GM20000 (cell line): ENCODE measurements at places on chromosomes 12 and 14.

GRCh38 chr14:105100910-105101309 lies 35.7 kb upstream of the GPR132 start:
- no peak for DNase-seq

GRCh38 chr14:88516861-88517357 lies 37.9 kb downstream of the PTPN21 start:
- DNase-seq, result no peak

- DNase-seq, result no peak
Observed at GRCh38 chr12:3896801-3897351, 23.7 kb upstream of the PARP11 start.

DNA sequence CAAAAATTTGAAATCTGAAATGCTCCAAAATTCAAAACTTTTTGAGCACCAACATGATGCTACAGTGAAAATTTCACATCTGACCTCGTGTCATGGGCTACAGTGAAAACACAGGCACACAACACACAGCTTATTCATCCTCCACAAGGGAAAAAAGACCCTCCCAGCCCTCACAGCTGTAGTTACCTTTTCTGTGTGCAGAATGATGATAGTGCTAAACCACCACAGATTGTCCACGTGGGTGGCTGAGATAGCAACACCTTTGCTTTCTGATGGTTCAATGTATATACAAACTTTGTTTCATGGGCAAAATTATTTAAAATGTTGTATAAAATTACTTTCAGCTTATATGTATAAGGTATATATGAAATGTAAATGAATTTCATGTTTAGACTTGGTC lies 46.8 kb downstream of the FRS2 start:
- no peak for DNase-seq

GRCh38 chr12:132284071-132284826 lies 45.1 kb downstream of the GALNT9 start:
- no peak for DNase-seq

GRCh38 chr12:480831-481816 lies 21.4 kb downstream of the B4GALNT3 start:
- no peak for DNase-seq

GRCh38 chr12:6468283-6468575 lies 2.2 kb downstream of the VAMP1 start:
- no peak for DNase-seq

DNA sequence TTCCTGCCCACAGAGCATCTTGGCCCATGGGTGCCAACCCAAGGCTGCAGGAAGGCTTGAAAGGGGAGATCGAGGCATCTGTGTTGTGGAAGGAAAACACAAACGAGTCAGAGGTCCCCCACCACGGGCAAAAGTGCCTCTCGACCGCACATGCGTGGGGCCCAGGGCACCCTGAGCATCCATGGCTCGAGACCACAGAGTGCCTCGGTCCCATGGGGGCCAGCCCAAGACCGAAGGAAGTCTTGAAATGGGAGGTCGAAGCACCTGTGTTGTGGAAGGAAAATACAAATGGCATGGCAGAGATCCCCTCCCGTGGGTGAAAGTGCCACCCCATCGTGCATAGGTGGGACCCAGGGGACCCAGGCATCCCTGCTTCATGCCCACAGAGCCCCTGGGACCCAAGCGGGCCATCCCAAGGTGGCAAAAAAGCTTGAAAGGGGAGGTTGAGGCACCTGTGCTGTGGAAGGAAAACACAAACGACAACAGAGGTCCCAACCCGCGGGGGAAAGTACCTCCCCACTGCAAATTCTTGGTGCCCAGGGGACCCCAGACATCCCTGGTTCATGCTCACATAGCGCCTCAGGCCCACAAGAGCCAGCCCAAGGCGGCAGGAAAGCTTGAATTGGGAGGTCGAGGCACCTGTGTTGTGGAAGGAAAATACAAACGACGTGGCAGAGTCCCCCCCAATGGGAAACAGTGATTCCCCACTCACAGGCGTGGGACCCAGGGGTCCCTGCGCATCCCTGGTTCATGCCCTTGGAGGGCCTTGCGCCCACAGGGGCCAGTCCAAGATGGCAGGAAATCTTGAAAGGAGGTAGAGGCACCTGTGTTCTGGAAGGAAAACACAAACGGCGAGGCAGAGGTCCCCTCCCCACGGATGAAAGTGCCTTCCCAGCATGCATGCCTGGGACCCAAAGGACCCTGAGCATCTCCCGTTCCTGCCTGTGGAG lies 373.0 kb downstream of the ALG10 start:
- DNase-seq, result no peak

GRCh38 chr12:83153177-83153576 lies 466.5 kb downstream of the TMTC2 start:
- DNase-seq, result peak; percentile 18

- no peak for DNase-seq
Observed at GRCh38 chr12:128852026-128852698, 1.1 kb upstream of the GLT1D1 start.

- no peak for DNase-seq
Observed at GRCh38 chr12:125053821-125054220, 11.4 kb upstream of the AACS start.

DNA sequence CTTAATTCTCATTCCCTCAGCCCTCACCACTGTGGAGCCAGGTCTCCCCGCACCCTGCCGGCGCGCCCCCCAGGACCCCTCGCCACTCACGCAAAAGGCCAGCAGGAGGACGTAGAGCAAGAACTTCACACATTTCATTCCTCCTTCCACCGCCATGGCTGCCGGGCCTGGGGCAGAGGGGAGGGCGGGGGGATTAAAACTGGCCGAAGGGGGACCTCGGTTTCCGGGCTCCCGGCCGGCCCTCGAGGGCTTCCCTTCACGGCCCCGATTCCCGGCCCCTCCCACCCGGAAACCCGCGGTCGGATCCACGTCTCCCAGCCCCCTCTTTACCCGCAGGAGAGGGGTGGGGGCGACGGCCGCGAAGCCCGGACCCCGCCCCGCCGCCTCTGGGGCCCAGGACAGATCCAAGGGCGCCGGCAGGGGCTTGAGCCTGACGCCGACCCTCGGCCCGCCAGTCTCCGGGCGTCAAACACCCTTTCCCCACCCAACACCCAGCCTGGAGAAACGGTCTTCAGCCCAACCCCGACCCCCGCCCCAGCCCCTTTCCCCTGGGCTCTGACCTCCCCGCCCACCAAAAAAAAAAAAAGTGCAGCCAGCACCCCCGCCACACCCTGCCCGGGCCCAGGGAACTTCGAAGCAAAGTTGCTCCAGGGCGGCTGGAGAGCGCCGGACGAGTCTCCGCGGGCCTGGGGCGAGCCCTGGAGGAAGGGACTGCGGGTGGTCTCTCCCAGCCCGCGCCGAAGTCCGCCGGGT lies 447 bp downstream of the CD63 start:
- DNase-seq, result no peak

- no peak for DNase-seq
Observed at GRCh38 chr14:33239465-33239864, 300.8 kb downstream of the NPAS3 start.

- DNase-seq, result no peak
Observed at GRCh38 chr14:58282925-58283593, 15.3 kb upstream of the ARID4A start.

DNA sequence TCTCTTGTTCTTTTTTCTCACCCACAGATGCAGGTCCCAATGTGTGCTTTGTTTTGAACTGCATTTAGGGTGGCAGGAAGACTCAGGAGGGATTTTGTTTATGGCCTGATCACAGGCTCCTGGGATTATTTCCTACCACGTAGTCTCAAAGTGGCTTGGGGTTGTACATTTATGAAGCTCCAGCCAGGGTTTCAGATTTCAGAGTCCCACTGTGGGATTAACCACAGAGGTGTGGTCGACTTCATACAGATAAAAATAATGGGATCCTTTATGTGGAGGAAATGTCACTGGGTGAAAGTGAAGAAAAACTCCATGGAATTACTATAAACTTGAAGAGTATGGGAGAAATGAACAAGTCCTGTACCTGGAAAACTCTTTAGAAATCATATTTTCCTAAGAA lies 14.2 kb upstream of the PPP1R1A start:
- no peak for DNase-seq

DNA sequence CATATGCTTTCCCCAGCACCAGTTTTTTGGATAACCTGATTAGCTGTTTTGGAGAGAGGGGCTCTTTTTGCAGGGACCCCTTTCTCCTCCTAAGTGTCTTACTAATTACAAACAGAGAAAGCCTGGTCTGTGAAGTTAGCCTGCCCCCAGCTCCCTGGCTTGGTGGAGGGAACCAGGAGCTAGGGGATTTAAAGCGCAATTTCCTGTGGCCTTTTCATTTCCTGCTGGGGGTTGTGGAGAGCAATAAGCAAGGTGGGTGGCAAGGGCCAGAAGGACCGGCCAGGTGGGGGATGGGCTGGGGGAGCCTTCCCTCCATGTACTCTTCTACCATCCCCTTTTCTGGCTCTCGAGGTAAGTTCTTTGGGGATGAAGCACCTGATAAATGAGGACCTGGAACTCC lies 4.1 kb upstream of the CISTR start:
- DNase-seq, result no peak

- DNase-seq, result no peak
Observed at GRCh38 chr12:65603438-65604351, 220.6 kb upstream of the HMGA2 start.

- no peak for DNase-seq
Observed at GRCh38 chr12:30515351-30515750, 180.3 kb downstream of the IPO8 start.
